ENCODE measurements at places on chromosomes 16 and 17.

DNA sequence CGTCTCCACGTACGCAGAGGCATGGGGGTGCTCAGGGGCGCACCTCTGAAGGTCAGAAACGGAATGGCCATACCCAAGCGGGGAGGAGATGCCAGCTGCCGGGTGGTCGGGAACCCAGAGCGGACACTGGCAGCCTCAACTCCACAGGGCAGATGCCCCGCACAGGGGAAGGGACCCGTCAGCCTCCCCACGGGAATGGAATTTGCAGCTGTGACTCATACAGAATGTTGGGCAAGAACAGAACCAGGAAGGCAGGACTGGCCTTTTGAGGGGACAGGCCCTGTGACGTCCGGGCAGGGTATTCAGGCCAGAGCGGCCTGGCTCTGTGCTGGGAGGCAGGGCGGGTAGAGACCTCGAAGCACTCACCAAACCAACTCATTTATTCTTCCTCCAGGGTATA is 7.5 kb downstream of the TK1 start:
- no peak for DNase-seq

DNA sequence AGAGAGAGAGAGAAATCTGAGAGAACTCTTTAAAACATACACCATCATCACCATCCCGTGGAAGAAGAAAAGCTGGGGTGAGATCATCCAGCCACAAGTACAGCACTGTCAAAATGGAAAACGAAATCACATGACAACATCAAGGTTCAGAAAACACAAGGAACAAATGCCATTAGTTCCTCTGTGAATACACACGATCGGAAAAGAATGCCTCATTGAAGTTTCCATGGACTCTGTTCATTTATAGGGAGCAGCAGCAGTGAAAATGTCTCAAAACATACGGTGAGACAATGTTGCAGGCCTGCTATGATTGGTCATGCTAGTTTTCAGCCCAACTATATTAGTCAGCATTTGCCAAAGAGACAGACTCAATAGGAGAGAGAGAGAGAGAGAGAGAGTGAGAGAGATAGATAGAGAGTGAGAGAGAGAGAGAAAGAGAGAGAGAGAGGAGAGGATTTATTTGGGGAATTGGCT is 4.4 kb downstream of the CFAP97D1 start:
- DNase-seq, result no peak

GRCh38 chr17:77570565-77570898 is 388.0 kb upstream of the TNRC6C start:
- no peak for DNase-seq

GRCh38 chr16:51813609-51814008 is 662.5 kb upstream of the SALL1 start:
- no peak for DNase-seq

- DNase-seq, result no peak
These were observed 62.9 kb upstream of the ATF7IP2 start for GRCh38 chr16:10322723-10323527.

- no peak for DNase-seq
These were observed 2.7 kb downstream of the ZP2 start for GRCh38 chr16:21208446-21209230.

- no peak for DNase-seq
These were observed 13.6 kb downstream of the TMEM220 start for GRCh38 chr17:10716218-10716617.

DNA sequence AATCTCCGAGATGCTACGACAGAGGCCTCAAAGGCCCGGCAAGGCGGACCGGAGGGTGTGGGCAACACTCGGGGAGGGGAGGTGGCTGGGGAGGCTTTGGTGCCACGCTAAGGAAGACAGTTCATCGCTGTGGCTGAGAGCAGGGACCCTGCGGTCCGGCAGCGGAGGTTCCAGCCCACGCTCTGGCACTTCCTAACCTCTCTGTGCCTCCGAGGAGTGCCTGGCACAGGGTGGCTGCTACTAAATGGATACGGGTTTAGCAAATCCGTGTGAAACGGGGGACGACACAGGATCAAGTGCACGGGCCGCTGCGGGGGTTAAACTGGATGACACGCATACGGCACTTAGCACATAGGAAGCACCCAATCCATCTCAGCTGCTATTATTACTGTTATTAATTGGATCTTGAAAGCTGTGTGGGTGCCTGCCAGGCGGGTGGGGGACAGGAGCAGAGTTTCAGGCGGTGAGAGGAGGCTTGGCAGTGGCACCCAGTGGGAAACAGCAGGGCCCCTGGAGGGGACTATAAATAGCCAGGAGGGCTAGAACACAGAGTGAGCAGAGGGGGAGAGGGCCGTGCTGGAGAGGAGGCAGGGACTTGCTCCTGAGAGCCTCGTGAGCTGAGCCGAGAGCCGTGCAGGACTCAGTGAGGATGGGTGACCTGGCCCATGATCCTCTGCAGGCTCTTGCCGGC is 45.0 kb downstream of the ABR start:
- DNase-seq, result no peak

DNA sequence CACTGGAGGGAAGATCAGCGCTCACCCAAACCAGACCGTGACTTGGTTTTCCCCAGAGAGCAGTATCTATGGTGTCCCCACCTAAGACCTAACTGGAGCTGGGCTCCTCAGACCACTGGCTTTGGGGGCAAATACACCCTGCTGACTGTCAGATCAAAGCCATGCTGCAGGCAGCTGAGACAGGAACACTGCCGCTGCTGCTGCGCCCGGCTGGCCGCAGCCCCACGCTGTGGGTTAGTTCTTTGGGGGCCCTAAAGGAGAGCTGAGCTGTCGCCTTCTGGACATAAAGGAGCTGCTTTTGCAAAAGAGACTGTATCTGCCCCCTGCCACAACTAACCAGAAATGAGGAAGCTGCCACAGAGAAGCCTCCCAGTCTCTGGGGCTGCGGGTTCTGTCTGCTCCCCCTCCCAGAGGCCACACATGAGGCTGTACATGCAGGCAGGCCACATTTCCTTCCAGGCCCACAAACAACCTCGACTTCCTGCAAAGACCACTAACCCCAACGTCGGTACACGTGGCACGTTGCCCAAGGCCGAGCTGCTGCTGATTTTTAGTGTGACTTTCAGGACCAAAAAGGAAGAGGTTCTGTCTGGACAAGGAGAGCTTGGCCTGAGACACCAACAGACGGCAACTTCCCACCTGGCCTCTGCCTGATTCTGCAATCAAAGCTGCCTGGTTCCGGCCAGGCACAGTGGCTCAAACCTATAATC is 18.2 kb upstream of the ABR start:
- DNase-seq, result peak; percentile 87

GRCh38 chr16:15415511-15415985 is 18.8 kb upstream of the BMERB1 start:
- DNase-seq, result no peak

- no peak for DNase-seq
These were observed 2.3 kb upstream of the ANKRD40 start for GRCh38 chr17:50710025-50710424.

- DNase-seq, result no peak
These were observed 15.6 kb upstream of the SLC38A8 start for GRCh38 chr16:84058211-84058610.

- no peak for DNase-seq
These were observed 772 bp upstream of the NUP93 start for GRCh38 chr16:56728980-56729734.

- no peak for DNase-seq
These were observed 292.8 kb upstream of the PMFBP1 start for GRCh38 chr16:72464597-72465368.

DNA sequence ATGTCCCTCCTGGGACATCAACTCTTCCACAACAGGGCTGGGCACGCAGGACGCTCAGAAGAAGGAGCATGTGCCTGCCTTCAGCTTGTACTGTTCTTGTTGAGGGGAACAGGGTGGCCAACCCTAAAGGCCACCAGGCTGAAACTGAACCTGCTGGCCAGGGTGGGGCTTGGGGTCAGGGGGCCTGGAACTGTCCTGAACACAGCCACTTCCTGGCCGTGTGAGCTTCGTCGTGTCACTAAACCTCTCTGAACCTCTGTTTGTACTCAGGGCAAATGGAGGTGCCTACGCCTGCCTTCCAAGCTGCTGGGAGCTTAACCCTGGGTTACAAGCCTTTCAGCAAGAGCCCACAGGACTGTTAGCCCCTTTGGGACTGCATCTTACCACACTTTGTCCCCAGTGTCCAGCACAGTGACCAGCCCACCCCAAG is 6.7 kb downstream of the ARHGAP27 start:
- no peak for DNase-seq

DNA sequence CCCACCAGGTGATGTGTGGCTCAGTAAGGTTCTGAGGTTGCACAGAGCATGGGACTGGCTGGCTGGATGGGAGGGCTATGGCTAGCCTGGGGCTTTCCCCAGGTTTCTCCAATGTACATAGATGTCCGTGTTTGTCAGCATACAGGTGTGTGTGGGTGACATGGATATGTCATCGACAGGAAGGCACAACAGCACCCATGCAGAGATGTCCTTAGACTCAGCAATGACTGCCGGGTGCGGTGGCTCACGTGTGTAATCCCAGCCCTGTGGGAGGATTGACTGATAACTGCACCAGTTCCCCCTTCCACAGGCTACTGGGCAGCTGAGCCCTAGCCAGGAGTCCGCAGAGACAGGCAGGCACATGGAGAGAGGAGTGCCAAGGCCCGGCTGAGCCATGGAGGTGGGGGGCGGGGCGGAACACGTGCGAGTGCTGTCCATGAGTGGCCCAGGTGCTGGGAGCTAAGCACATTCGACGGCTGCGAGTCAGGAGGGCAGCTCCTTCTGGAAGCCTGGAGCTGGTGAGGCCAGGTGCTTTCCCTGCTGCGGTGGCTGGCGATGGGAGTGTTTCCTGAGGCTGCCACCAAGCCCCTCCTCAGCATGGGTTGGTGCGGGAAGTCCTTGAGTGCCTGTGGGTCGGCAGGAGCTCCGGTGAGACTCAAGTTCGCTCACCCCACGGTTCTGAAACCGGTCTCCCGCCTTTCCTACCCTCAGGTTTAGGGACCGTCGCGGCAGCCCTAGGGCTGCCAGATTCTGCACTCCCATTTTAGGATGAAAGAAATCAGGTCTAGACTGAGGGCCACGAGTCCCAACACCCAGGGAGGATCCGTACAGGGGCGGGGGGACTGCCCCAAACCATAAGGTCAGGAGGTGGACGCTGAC is 858 bp upstream of the ASPSCR1 start:
- DNase-seq, result no peak

DNA sequence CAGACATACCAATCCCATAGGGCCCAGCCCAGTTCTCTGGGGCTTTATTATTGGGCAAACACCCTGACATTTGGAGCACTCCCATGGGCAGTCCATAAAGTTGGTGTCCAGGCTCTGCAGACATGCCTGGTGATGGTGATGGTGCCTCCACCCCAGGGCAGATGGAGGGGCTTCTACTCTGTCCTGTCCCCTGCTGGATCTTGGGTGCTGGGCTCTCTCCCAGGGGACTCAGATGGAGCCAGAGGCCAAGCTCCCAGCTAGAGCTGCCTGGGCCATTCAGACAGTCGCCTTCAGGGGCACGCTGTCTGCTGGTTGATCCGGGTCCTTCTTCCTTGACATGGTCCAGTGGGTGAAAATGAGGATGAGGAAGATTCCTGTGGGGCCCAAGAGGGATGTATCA is 10.6 kb downstream of the CDH16 start:
- DNase-seq, result no peak

DNA sequence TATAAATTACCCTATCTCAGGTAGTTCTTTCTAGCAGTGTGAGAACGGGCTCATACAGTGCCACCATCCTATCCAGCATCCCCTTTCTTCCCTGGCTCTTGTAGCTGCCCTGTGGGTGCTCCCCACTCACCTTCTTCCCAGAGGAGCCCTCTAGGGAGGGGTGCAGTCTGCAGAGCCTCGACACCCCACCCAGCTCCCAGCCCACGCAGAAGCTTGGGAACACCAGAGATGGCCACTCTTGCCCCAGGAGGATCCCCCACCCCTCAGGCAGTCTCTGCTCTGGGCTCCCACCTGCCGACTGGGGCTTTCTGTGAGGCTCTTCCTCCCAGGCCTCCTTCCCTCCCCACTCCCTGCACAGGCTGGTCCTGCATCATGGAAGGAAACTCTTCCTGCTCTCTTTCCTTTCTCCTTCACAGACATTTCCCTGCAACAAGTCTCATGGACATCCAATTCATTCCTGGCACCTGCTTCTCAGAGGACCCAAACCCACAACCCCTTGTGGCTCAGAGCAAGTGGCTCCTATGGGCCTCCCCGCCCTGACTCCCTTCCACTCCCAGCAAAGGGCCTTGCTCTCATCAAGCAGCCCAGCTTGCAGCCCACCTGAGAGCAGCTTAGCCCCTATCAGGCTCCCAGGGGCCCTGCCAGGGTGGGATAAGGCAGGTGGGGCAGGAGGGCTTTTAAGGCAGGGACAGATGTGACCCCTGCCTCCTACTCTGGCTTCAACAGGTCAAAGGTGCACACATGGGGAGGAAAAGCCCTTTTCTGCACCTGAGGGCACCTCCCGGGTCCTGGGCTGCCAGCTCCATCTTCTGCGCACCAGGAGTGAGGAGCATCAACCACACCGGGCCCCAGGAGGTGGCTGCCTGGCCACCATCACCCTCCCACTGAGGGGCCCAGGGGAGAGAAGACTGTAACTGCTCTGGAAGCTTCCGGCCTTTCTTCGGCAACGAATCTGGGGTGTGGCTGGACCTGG is 263.8 kb upstream of the TNRC6C start:
- DNase-seq, result no peak
